ENCODE measurements at places on chromosomes 6 and 20. TPM values are rescaled to one million over a fixed set of nuclear protein-coding genes. Genes with fewer than 3 reads are reported as not detected.

GRCh38 chr6:123518441-123519188, 118.1 kb downstream of the TRDN start:
- DNase-seq = no peak

GRCh38 chr6:45477278-45477677, 99.5 kb upstream of the SUPT3H start:
- DNase-seq = no peak

DNA sequence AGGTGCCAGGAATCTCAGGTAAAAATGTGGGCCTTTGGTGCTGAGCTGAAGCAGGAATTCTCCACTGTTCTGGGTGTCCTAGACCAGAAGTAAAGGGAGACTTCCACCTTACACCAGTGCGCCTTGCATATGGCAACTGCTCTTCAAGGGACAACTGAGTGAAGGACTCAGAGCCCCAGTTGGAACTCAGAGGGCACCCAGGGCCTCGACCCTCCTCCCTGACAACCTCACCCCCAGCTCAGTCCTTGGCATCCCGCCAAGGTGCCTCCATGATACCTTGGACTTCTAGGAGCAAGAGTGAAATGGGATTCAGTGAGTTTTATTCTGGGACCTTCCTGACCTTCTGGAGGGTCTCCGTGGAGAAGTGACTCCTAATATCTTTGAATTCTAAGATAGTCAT, 153.7 kb upstream of the PROKR2 start:
- DNase-seq = no peak

DNA sequence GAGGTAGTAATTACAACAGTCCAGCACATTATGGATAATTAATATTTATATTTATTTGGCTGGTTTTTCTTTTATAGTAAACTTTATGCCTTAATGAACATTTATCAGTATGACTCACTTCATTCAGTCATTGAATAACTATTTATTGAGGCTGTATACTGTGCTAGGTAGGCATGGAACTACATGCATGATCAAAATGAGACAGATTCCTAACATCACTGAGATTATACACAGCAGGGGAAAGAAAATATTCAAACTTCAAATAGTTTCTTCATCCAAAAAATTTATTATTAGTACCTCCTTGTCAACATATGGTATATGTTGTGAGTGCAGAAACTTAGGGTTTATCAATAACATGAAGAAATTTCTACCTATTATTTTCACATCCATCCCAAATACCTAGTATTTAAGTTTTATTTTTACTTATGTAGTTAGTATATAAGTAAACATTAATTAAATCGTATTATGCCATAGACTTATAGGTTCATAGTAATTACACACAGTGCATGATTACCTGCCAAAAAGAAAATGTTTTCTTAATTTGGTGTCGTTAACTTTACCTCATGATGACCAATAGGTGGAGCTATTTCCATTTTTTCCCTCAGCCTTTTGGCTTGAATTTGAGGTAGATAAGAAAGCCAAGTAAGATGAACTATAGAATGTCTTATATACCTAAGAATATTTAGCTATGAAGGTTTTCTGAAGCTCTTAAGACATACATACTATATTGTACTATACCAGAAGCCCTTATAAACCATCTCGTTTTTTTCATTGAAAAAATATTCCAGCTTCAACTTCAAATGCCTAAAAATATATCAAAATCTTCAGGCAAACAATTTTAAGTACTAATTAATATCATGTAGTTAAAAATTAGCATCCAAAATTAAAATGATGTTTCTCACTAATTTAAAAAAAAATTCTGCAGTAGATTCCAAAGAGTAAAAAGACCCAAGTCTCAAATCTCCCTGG, 12.5 kb upstream of the TMEM30A start:
- peak; percentile 16 for DNase-seq

- DNase-seq = peak; percentile 51
Observed at GRCh38 chr6:26299286-26300042, 65.5 kb upstream of the BTN3A2 start.

- no peak for DNase-seq
Observed at GRCh38 chr20:57876163-57876562, 166.3 kb upstream of the PMEPA1 start.

- no peak for DNase-seq
Observed at GRCh38 chr6:75117701-75118100, 88.2 kb downstream of the COL12A1 start.

TAAR9 gene
- not detected for total RNA-seq

- no peak for DNase-seq
Observed at GRCh38 chr6:121105461-121105860, 228.8 kb downstream of the TBC1D32 start.

GRCh38 chr6:133899556-133899955, 10.6 kb downstream of the TCF21 start:
- no peak for DNase-seq

DNA sequence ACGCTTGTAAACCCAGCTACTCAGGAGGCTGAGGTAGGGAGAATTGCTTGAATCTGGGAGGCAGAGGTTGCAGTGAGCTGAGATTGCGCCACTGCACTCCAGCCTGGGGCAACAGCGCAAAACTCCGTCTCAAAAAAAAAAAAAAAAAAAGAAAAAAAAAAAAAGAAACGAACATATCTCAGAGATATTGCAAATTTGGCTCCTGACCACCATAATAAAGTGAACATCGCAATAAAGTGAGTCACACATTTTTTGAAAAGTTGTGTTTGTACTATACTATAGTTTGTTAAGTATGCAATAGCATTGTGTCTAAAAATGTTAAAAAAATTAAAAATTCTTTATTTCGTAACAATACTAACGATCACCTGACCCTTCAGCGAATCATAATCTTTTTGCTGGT, 13.3 kb downstream of the RSPH9 start:
- no peak for DNase-seq
